ENCODE measurements at places on chromosomes 12 and 14.

DNA sequence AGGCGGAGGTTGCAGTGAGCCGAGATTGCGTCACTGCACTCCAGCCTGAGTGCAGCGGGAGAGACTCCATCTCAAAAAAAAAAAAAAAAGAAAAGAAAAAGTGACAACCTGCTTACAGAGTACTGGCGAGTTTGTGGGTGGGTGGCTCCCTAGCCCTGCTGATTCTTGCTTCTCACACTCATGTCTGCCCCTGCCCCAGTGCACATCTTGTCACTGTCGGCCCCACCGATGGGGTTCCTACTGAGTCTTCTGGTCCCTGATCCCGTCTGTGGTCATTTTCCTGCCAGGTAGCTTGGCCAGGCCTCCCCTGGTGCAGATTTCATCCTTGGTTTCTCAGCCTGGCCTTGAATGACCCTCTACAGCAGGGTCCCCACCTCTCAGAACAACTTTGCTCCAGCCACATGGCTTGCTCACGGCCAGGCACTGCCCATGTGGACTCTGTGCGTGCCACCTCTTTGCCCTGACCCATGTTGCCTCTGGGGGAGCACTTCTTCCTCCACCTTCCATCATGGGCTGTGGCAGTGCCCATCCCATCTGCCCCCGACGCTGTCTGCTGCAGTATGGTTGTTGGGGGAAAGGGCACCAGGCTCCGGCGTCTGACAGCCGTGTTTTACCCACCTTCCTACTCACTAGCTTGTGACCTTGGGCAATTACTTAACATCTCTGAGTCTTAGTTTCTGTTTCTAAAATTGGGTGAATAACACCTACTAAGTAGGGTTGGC lies 2.1 kb upstream of the PTPN6 start:
- no peak for DNase-seq

DNA sequence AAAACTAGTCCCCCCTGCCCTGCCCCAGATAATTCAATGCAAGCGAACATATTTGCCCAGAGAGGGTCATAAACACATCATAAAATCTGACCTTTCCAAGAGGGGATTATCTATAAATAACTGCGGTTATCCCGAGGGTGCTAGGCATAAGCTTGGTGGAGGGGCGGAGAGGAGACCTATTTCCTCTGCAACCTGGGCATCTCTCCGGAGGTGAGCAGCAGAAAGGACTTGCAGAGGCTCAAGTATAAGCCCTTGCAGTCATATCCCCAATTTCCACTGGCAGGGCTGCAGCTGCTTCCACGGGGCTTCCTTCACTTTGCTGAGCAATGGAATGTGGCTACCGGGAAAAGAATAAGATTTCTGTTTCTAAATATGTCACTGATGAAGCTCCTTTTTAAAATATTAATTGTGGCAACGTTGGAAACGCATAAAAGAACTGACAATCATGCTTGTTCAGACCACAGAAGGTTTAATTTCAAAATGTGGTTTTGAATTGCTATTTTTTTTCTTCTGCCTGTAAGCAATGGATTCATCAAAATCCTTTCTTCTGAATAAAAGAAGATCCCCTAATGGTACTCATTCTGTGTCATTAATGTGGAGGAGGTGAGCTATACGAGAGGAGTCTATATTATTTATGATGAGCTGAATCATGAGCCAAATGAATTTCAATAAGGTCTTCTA lies 268.9 kb upstream of the ATP2B1 start:
- DNase-seq, result no peak

DNA sequence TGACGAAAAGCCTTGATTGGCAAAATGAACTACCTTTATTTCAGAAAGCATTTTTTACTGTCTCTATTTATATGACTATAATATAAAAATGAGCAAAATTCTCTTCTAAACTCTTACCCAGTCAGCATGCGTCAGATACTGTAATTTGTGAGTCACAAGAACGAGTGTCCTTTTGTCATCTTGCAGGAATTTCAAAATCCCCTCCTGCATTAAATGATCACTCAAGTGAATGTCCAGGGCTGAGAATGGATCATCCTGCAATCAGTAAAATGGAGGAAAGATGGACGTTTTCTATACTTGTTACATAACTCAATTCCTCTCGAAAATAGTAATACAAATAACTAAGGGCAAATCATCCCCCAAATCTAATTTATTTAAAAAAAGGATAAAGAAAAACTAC lies 77.7 kb upstream of the KCNJ8 start:
- DNase-seq, result peak; percentile 13

- DNase-seq, result no peak
These were observed 28.0 kb downstream of the SLC15A4 start for GRCh38 chr12:128795530-128796361.

- no peak for DNase-seq
These were observed 428.5 kb upstream of the FBXO33 start for GRCh38 chr14:39860596-39861228.

DNA sequence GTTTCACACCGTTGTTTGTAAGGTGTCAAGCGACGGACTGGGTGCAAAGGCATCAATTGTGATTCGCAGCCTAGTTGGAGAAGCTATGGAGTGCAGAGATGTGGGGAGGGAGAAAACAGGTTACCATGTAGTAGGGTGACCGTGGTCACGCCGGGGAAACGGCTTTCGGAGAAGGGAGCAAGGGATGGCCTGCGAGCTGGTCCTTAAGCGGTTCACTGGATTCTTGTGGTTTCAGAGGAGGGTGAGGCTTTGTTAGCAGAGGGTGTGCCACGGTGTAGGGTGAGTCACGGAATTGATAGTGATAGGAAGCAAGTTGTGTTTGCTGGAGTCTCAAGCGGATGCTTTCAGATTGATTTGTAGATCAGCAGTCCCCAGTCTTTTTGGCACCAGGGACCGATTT lies 2.3 kb downstream of the PIWIL1 start:
- DNase-seq, result no peak

DNA sequence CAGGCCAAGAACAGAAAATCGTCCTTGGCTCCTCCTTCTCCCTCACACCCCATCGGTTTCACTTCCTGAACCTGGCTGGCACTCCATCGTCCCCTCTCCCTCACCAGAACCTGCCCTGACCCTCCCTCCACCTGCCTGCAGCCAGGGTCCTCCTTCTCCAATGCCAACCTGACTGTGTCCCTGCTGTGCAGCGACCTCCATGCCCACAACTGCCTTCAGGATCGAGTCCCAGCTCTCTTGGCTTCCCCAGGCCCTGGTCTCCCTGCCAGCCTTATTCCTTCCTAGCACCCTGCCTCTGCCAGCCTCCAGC lies 19.8 kb downstream of the HVCN1 start:
- DNase-seq, result no peak

DNA sequence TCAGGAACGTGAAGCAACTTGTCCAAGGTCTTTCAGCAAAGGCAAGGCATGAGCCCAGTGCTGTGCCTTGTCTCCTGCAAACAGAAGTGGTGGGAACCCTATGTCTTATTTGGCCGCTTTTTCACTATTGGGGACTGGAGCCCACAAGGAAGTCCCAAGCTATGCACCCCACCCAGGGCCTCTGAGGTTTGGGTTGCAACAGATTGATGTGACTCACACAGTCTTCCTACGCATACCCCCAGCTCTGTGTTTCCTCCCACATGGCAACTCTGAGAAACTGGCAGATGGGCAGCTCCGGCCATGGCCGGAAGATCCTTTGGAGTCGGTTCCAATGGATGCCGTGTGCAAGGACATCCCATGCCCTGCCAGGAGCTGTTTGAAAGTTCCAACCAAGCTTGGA lies 28.3 kb upstream of the CMKLR1 start:
- DNase-seq, result no peak

DNA sequence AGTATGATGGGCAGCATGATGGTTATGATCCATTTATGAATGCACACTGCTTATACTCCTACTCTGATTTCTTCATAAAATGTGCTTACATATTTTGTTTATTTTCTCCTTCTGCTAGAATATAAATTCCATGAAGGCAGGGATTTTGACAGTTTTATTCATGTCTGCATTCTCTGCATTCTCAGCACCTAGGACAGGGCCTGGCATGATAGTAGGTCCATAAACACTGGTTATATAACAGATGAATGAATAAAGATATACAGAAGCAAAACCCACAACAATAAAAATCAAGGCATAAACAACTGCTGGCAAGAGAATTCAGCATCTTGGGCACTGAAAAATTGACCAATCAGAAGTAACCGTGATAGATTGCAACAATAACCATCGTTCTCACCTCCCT lies 115.4 kb downstream of the WIF1 start:
- DNase-seq, result no peak

GRCh38 chr14:69852531-69853321 lies 26.5 kb upstream of the SMOC1 start:
- DNase-seq, result no peak
